NCI-H526 (cell line): ENCODE measurements at places on chromosomes 13 and 19.

DNA sequence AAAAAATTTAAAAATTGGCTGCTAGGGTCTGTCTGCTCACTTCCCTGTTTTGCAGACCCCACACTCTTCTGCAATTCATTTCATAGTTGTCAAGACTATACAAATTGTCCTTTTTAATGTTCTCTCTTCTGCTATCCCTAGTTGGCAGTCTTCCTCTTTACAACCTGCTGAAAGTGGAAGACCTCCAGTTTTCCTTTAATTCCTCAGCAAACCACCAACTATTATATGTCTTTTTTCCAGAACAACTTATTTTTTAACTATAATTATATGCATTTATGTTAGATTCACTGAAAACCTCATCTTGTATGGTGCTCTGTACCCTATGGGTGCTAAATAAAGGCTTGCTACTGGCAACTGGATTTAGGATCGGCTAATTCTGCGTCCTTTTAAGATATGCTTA is 1.1 kb upstream of the PHF11 start:
- DNase-seq = no peak

DNA sequence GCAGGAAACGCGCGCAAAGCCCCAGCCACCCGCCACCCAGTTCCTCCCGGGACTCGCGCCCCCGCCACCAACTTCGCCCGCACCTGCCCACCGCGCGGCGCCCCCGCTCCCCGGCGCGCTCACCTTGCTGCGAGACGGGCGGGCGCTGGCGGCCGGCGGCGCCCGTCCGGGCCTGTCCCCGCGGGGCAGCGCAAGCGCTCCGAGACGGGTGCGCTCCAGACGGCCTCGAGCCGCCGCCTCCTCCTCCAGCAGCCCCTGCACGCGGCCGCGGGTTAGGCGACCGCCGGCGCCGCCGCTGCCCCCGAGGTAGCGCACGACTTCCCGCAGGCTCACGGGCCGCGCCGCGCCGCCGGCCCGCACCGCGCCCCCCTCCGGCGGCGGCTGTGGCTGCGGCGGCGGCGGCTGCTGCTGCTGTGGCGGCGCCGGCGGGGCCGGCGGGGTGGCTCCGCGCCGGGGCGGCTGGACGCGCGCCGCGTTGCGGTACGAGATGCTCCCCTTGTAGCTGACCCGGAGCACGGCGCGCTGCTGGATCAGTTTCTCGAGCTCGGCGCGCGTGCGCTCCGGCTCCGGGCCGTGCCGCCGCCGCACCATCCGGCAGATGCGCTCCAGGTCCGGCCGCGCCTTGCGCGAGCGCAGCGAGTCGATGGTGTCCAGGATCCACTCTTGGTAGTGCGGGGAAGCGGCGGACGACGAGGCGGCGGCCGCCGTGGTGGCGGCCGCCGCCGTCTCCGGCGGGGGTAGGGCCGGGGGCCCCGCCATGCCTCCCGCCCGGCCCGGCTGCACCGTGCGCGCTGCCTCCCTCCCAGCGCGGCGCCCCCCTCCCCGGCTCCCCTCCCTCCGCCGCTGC is 666 bp downstream of the SAMD1 start:
- DNase-seq = peak; percentile 61

DNA sequence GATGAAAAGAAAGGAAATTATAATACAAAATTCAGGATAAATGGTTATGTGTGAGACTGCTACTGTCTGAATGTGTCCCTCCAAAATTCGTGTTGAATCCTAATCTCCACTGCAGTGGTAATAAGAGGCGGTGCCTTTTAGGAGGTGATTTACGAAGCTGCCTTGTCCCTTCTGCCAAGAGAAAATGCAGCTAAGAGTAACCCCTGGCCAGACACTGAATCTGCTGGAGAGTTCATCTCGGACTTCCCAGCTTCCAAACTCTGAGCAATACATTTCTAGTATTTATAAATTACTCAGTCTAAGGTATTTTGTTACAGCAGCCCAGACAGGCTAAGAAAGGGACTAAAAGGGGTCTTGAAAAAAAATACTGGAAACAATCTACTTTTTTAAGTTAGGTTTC is 152.6 kb downstream of the KLF12 start:
- DNase-seq = no peak

- no peak for DNase-seq
Measured at GRCh38 chr13:23612182-23612581, 42.0 kb downstream of the TNFRSF19 start.

- DNase-seq = no peak
Measured at GRCh38 chr19:48325265-48325910, at the start of gene EMP3. TSS of gene EMP3 (plus strand) at chr19:48325552. CDS start at chr19:48326845, 1,293 bp downstream.

DNA sequence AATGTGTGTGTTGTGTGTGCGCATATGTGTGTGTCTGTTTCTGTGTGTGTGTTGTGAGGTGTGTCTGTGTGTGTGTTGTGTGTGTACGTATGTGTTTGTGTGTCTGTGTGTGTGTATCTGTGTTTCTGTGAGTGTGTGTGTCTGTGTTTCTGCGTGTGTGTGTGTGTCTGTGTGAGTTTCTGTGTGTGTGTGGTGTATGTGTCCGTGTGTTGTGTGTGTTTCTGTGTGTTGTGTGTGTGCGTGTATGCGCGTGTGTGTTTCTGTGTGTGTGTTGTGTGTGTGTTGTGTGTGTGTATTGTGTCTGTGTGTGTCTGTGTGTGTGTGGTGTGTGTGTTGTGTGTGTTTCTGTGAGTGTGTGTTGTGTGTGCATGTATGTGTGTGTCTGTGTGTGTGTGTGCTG is 38.9 kb upstream of the KL start:
- no peak for DNase-seq

DNA sequence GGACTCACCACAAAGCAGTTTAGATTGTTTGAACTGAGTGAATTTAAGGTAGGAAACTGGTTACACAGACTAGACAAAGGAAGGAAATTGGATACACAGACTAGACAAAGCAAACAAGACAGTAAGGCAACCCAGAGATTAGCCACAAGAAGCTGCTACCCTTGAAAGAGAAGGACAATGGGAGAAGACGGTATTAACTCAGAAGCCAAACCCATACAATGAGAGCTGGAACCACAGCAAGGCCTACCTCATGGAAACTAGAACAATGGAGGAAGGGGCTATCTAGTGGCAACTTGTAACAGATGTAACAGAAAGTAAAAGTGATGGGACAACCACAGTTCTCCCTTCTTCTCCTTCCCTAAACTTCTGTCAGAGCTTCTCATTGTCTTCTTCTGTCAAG is 410.9 kb upstream of the SPRY2 start:
- no peak for DNase-seq

- no peak for DNase-seq
Measured at GRCh38 chr13:32299893-32300292, 15.3 kb downstream of the ZAR1L start.

DNA sequence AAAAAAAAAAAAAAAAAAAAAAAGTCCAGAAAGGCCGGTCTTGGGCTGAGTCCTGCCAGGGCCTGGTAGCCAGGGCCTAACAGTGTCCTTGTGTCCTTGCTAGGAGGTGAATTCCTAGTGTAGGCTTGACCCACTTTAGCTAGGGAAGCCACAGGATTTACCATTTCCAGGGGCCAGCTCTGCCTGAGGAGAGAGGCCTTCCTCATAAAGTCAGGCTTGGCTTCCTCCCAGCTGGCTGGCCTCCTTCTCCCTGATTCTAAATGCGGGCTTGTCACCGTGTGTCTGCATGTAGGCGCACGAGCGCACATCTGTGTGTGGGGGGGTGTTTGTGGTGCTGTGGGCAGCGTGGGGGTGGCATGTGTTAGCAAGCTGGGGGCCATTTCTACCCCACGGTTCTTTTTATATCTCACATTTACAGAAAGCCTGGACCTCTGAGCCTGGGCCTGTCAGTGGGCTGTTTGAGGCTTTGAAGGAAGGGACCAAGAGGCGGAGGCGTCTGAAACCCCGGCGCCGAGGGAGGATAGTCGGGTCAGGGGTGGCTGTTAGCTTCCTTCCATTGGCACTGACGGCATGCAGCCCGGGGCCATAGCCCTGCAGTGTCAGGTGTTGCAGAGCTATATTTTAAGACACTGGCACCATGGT is 31.7 kb downstream of the IER2 start:
- DNase-seq = no peak

- DNase-seq = no peak
Measured at GRCh38 chr13:25351404-25351803, 20.4 kb upstream of the ATP8A2 start.

GRCh38 chr19:17550076-17550667 is 5.3 kb upstream of the COLGALT1 start:
- DNase-seq = no peak

DNA sequence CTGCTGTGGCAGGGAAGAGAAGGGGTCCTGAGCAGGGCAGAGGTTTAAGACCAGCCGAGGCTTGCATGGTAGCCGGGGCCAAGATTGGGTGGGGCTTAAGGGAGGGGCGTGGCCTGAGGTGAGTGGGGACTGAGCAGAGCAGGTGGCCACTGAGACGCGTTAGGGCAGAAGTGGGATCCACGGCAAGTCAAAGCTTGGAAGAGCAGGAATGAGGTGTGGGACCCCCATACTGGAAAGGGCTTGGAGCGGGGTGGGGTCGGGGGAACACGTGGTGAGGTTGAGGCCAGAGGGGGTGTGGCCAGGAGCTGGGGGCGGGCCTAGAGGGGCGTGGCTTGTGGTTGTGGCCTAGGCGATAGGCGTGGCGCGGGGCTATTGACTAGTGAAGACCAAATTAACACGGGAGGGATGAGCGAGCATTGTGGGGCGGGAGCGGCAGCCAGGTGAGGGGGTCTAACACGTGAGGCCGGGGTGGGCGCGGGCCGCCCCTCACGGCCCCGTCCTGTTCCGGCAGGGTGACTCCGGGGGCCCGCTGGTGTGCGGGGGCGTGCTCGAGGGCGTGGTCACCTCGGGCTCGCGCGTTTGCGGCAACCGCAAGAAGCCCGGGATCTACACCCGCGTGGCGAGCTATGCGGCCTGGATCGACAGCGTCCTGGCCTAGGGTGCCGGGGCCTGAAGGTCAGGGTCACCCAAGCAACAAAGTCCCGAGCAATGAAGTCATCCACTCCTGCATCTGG is 3.3 kb downstream of the CFD start:
- DNase-seq = peak; percentile 79

- DNase-seq = no peak
Measured at GRCh38 chr13:76904507-76904906, 18.3 kb upstream of the KCTD12 start.

GRCh38 chr13:106958621-106959048 is 390.7 kb upstream of the ARGLU1 start:
- no peak for DNase-seq

DNA sequence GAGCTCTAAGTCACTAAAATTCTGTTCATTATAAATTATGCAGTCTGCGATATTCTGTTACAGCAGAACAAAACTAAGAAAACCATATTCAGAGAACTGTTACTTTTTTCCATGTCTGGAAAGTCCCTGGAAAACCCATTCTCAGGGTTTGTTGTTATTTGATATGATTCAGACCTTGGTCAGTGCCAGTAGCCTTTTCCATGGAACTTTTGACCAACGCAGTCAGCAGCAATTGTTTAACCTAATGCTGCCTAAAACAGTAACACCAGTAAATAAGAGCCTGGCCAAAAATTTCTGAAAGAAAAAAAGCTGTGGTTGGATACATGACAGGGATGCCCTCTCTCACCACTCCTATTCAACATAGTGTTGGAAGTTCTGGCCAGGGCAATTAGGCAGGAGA is 402.7 kb downstream of the TBC1D4 start:
- DNase-seq = no peak

GRCh38 chr13:95253033-95253432 is 48.2 kb downstream of the ABCC4 start:
- no peak for DNase-seq

- DNase-seq = no peak
Measured at GRCh38 chr13:34748596-34748995, 193.5 kb upstream of the NBEA start.

DNA sequence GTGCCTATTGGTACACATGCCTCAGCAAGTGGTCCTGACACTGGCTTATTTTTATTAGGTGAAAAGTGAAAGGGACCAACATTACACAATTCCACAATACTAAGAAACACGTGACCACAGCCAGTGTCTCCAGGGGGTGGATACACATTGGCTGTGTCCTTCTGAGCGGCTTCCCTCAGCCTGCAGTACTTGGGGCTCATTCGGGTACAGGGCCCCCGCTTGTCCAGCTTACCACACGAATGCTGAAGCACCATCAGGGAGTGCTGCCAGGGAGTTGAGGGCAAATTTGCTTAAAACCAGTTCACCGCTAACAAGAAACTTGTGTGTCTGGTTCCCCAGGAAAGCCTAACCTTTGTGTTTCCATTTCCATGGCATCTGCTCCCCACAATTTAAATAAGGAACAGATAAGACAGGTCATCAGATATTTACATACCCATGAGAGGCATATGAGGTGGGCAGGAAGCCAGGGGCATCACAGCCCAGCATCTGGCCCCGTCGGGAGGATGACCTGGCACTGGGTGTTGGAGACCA is 23.3 kb downstream of the PBX4 start:
- DNase-seq = peak; percentile 71

DNA sequence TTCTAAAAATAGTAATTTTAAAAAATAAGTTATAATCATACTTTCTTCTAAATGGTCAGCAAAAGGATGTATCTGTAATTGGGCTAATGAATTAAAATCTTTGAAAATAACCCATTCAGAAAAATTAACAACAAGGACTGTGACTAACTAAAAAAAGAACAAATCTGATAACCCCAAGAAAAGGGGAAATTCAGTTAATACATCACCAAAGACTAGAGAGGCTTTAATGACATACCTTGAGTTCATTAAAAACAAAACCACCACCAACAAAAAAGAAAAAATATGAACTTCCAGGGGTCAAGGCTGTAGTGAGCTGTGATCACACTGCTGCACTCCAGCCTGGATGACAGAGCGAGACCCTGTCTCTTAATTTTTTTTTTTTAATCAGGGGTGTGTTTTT is 121.8 kb downstream of the TBC1D4 start:
- DNase-seq = no peak

DNA sequence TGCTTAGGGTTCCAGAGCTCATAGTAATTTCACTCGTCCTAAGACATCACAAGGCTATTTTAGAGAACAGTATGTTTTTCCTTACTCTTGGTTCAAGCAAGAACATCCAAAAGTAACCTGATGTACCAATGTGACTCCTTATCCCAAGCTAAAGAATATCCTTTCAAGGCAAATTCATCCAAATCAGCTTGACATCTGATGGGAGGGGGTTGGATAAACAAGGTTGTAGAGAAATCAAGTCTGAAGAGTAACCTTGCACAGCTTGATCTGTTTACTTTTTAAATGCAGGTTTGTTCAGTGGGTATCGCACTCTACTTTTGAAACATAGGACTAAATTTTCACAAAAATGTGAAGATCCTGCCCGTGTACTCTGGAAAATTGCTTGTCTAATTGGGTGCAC is 201.2 kb downstream of the GGACT start:
- no peak for DNase-seq

DNA sequence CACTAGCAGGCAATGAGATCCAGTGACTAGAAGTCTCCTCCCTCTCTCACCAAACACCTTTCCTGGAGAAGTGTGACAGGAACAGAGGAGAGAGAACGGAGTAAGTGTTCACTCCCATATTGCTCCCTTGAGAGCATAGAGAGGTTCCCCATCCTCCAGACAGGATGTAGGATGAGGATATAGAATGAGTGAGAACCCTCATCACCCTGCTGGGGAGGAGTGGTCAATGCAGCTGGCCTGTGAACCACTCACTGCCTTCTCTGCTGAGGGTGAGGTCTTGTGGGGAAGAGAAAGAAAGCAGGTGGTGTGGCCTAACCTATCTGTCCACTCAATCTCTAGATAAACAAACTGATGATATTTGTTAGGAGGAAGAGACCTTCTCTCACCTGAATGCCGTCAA is 386.6 kb downstream of the PCDH20 start:
- DNase-seq = no peak

GRCh38 chr13:107864543-107865317 is 350.6 kb downstream of the LIG4 start:
- DNase-seq = no peak
